ENCODE measurements at places on chromosomes 2 and 18.

DNA sequence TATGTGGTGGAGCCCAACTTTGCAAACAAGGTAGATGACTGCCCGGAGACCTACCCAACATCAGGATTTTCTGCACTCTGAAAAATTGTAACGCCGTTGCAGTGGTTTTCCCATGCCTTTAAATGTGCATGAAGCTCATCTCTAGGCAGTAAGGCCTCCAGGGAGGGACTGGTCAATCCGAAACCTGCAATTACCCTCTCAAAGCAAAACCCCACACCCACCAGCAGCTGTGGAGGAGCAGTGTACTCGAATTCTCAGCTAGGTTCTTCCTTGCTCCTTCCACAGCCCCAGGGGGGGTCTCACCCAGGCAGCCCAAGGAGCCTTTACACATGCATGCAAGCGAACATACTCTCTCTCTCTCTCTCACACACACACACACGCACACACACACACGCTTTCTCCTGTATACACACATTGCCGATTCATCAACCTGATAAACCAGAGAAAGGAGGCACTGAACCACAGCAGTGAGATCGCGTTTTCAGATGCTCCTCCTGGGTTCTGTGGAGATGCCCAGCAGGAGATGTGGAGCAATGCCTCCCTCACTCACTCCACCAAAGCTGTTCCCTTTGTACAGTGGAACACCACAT is 109.2 kb downstream of the VIT start:
- no peak for DNase-seq

GRCh38 chr2:175195012-175195411 is 13.5 kb upstream of the ATP5MC3 start:
- DNase-seq = no peak

DNA sequence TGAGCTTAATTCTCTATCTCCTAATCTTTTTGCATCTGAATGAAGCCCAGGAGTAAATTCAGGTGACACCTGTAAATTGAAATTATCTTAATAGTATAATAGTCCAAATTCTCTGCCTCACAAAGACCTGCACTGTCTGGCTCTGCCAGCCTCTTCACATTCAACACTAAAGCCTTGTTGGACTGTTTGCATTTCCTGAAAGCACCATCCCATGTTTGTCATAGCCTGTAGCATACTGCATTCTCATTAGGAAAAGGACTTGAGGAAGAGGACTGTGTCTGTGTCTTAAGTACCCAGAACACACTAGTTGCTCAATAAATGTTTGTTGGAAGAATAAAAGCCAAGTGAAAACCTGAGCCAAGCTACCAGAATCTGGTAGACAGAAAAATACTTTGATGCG is 42.9 kb upstream of the GRHL1 start:
- no peak for DNase-seq

DNA sequence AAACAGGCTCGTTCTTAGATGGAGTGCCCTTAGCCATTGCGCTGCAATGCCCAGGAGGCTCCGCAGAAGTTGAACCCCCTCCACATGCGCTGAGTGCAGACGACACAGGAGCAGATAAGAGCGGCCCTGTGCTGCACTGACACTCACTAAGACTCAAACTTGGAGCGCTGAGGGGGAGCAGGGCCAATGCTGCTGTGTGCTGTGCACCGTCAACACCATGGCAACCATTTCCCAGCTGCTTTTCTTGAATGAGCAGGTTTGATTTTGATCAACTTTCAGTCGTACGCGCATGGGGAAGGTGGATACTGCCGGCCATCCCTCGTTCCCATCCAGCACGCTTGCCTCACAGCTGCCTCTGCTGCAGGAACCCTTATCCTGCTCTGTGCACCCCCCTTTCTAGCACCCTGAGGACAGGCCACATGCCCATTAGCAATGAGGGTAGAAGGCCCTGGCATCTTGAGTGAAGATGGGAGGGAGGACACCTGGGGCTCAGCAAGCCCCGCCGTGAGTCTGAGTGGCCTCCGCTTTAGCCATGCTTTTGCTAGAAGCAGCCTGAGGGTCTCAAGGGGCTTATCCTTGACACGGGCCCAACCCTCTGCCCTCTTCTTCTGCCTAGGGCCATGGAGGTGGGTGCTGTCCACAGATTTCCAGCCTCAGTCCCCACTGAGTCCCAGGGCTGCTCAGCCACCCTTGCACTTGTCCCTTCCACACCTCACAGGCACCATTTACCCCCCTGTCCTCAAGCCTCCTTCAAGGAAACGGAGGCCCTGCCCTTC is 271.9 kb downstream of the PHLPP1 start:
- no peak for DNase-seq

GRCh38 chr18:35941299-35941698 is 31.2 kb upstream of the RMP24 start:
- DNase-seq = peak; percentile 15

Data from NCI-H1436 treated with DMSO at 0.1 percent for 48 hours (cell line).